ENCODE measurements at places on chromosomes 3 and 15.

DNA sequence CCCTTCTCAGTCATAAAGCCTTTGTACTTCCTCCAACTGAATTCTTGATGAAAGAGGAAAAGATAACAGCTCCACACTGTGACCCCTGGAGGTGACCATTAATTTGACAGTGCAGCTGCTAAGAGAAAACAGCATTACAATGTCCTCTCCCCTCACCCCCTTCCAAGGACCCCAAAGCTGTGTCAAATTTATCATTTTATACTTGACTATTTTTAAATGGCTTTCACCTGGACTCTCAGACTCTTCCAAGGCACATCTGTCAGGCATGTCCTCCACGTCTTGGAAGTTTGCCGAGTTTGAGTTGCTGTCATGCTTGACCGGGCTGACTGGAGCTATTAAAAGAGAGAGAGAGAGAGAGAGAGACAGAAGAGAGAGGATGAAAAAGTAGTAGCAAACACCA, 236.5 kb downstream of the WDR72 start:
- DNase-seq = no peak

DNA sequence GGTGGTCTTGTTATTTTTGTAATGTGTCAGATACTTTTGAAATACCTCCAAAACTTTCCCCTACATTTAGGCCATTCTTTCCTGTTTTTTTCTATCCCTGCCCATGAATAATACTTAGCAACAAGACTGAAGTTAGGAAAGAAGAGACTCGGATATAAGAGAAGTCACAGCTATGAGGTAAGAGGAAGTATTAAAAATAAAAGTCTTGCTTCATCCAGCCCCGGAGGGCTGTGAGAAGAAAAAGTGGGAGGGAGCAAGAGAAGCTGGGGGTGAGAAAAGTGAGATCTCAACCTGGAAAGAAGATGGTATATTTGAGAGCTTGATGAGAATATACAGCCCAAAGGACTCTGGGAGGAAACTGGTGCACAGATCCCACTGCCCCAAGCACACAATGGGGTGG, 213.5 kb upstream of the CDIN1 start:
- DNase-seq = no peak

GRCh38 chr15:33188159-33188558, 6.4 kb downstream of the FMN1 start:
- no peak for DNase-seq

GRCh38 chr3:110575702-110576101, 495.9 kb upstream of the NECTIN3 start:
- DNase-seq = no peak

- no peak for DNase-seq
Observed at GRCh38 chr3:71072287-71072686, 511.2 kb downstream of the FOXP1 start.

DNA sequence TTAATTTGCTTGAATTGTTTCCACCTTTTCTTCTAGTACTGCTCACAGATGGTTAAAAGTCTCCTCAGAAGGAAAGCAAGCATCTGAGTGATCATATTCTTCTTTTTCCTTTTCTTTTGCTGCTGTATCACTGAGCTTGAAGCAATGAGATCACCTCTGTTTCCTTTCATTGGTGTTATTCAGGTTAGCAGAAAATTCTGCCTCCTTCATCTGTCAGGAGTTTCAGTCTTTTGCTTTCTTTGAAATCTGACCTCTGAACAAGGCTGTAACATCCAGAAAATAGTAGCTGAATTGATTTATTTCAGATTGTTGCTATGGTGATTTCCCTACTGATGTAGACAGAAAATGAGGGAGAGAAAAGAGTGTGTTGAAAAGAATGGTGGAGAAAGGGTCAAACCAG, 343.0 kb downstream of the MFSD1 start:
- no peak for DNase-seq

DNA sequence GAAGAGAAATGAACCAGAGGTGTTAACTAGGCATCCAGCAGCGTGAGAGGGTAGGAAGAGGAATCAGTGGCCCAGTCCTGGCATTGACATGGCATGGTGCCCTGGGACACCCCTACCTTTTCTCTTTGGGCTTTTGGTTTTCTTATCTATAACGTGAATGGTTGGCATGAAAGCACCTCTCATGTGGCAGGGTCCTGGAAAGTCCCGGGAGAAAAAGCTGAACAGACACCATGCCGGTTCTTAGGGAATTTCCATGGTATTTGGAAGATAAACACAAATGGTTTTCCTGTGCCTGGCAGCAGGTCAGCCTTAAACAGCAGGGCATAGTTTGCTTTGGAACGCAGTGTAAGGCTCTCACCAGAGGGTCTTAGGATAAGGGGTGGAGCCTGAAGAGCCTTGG, 15.4 kb downstream of the ARNT2 start:
- no peak for DNase-seq

All from activated T-helper 1 cell treated with anti-CD3 and anti-CD28 coated beads, Interleukin-2, amount 50 U/mL, for 16 hours (primary cell).